CD8-positive, alpha-beta memory T cell (primary cell): ENCODE measurements at places on chromosomes 2 and 18.

DNA sequence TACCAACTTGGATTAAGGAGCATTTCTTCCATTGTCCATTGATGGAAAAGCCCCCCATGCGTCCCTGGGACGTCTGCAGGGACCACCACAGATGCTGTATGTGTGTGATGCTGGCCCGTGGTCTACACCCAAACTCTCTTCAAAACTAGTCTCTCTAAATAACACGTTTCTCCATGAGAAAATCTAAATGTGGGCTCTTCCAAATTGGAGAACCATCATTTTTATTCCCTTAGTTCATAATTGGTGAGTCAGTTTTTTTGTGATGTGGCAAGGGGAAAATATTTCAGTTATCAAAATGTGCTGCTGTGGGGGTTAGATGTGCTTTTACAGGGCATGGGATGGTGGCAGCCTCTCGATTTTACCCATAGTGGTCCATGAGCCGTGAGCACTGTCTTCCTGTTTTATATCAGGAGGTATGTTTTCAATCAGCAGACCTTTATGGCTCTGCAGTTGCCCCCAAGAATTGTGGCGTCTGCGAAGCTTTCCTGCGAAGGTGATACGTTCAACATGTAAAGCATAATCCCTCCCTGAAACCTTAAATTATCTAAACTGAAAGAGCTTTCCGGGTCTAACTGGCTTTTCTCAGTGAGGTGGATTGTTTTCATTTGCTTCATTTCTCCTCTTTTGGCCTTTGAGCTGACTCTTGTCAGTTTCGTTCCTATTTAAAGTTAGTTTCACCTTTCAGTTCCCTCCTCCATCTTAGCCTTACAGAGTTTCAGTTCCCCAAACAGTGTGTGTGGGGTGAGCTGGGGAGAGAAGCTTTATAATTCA is 78.4 kb downstream of the SETBP1 start:
- DNase-seq, result no peak

GRCh38 chr18:70216788-70217187 is 11.3 kb upstream of the RTTN start:
- no peak for DNase-seq

- DNase-seq, result no peak
Observed at GRCh38 chr2:38129481-38129880, 53.5 kb upstream of the CYP1B1 start.

DNA sequence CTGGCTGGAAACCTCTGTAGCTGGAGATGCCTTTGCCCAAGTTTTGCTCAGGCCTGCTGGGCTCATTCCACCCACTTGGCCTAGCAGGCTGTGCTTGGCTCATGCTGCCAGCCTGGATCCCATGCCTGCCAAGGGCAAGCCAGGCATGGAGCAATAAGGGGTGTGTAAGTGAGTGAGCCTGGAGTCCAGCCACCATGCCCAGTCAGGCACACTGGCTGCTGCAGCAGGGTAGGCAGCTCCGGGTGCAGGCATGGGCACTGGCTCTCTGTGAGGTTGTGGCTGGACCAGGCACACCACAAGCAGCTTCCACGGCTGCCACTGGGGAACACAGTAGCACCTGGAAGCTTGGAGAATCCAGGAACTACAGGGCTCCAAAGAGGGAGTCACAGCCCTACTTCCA is 147.7 kb upstream of the HS6ST1 start:
- DNase-seq, result no peak

- no peak for DNase-seq
Observed at GRCh38 chr18:46072959-46073358, 899 bp upstream of the PSTPIP2 start.

DNA sequence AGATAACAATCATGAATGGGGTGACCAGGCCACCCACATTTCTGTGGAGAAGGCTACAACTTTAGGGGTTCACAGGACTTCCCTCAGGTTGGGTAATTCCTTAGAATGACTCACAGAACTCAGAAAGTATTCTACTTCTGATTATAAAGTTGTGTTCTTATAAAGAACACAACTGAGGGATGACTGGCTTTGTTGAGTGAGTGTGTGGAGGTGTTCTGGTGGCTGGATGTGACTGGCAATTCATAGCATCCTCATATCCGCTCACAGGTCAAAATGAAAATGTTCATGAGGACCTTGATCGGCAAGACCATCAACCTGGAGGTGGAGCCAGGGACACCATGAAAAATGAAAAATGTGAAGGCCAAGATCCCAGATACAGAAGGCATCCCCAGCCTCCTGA is 143.3 kb upstream of the CAB39 start:
- no peak for DNase-seq

GRCh38 chr2:187377340-187377739 is 70.7 kb downstream of the CALCRL start:
- DNase-seq, result no peak

GRCh38 chr2:30509716-30510115 is 62.7 kb downstream of the LCLAT1 start:
- DNase-seq, result no peak

- no peak for DNase-seq
Observed at GRCh38 chr18:10153924-10154752, 240.3 kb downstream of the VAPA start.

DNA sequence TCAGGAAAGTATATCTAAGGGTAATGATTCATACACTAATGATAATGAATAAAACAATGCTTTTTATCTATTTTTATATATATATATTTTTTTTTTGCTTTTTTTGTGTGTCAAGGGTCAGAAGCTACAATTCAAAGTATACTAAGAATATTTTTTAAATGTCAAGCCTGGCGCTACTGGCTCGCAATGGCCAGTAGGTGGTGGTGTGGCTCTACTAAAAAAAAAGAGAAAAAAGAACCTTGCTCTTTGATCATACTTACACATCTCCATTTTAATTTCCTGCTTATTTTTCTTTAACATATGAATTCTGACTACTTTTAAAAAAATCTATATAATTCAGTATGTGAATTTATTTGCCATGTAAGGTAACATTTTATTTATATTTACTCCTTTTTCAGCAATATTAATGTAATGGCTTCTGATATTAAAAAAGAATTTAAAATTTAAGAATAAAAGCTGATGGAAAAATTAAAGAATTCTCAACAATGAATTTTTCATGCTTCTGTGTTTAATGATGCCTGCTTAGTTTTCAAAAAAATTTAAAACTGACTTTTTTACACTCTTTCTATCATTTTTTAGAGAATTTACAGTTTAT is 232.9 kb downstream of the GULP1 start:
- DNase-seq, result no peak

- DNase-seq, result no peak
Observed at GRCh38 chr2:107757223-107757622, 69.5 kb upstream of the RGPD4 start.

- no peak for DNase-seq
Observed at GRCh38 chr2:71426721-71427120, 26.6 kb upstream of the DYSF start.

DNA sequence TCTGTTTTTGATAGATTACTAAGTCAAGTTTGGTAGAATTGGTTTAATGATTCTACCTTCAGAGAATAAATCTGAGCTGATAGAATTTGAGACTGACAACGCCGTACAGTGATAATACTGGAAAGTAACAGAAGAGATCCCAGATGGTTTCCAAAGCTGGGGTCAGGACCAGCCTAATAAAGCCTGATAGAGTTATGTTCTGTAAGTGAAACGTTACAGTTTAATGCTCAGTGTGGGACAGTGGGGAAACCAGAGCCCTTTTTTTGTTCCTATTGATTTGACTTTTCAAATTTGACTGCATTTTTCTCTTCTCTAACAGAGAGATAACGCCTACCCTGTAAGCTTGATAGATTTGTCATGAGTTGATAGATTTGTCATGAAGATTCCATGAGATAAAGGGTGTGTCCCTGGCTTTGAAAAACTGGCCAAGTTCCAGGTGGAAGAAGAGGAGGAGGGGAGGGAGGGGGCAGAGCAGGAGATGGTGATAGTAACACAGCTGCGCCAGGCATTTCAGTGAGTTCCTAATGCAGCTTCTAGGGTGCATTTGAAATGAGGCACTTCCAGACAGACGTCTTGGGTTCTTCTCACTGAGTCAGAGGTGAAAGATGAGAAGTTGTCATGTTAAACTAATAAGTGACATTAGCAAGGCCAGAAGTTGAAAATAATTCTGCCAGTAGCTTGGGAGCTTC is 65.1 kb downstream of the CERS6 start:
- no peak for DNase-seq

GRCh38 chr2:43634604-43635306 is 2.3 kb upstream of the PLEKHH2 start:
- DNase-seq, result no peak

- no peak for DNase-seq
Observed at GRCh38 chr2:11480859-11481258, 14.9 kb upstream of the E2F6 start.

DNA sequence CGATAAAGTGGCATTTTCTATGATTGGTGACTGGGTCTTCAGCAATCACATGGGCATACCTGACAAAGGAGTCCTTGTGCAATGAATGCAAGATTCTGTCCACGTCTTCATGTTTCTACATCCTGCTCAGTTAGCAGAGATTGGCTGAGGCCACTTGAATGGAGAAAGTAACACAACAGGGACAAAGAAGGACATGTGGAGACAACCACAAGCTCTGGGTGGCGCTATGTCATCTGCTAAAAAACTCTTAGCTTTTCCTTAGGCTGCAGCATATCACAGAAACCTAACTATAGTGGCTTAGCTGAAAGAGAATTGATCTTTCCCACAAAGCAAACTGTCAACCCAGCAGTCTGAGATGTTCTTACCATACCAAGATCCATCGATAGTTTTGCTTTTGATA is 1109.7 kb downstream of the SOCS6 start:
- DNase-seq, result no peak

DNA sequence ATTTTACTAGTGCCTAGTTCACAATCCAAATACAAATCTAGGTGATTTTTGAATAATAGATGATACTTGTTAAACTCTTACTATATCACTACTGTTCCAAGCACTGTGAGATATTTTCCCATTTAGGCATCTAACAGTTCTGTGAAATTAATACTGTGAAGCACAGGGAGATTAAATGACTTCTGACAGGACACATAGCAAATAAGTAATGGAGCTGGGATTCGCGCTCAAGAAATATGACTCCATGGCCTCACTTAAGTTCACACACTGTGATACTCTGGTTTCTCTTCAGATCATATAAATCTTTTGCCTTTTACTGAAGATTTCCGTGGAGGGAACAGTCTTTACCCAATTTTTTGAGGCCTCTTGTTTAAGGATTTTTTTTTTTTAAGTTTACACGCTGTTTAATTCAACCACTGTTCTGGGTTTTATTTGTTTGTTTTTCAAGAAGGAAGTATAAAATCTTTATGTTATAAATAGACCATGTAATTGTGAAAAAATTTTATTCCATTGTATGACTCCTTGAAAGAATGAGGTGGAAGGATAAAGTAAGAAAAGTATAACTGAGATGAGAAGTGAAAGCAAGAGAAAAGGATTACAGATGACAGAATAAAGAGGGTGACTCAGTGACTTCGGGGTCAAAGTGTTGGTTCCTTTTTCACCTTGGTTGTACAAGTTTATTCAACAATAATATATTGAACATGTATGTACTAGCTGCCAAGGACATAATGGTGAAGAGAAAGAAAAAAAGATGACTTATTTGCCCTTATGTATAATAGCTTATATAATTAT is 30.2 kb downstream of the RBM45 start:
- DNase-seq, result no peak

DNA sequence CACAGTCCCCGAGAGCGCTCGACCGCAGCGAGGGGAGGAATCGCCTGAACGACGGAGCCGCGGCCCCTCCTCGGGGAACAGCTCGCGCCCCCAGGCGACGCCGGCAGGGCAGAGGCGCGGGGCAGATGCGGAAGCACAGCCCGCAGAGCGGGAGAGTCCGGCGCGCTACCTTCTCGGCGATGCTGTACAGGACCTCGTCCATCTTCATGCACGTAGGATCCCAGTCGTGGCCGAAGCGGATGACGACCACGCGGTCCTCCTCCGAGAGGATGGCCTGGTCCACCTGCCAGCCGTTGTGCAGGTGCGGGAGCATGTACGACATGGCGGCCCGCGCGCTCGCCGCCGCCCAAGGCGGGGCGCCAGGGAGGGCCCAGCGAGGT is 302 bp downstream of the TXNL4A start:
- peak; percentile 69 for DNase-seq

GRCh38 chr18:3046216-3046808 is 33.4 kb upstream of the LPIN2 start:
- no peak for DNase-seq

- no peak for DNase-seq
Observed at GRCh38 chr2:33363325-33364298, 112.8 kb upstream of the RASGRP3 start.

DNA sequence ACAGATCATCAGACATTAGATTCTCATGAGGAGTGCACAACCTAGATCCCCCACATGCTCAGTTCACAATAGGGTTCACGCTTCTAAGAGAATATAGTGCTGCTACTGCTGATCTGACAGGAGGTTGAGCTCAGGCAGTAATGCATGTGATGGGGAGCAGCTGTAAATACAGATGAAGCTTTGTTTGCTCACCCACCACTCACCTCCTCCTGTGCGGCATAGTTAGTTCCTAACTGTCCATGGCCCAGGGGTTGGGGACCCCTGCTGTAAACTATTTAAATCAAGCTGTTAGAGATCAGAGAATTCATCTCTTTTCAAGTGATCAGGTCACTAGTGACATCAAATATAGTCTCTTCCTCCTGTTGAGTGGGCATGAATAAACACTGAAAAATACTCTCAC is 88.8 kb upstream of the ACVR2A start:
- no peak for DNase-seq

- no peak for DNase-seq
Observed at GRCh38 chr2:104658144-104658835, 195.6 kb upstream of the POU3F3 start.

DNA sequence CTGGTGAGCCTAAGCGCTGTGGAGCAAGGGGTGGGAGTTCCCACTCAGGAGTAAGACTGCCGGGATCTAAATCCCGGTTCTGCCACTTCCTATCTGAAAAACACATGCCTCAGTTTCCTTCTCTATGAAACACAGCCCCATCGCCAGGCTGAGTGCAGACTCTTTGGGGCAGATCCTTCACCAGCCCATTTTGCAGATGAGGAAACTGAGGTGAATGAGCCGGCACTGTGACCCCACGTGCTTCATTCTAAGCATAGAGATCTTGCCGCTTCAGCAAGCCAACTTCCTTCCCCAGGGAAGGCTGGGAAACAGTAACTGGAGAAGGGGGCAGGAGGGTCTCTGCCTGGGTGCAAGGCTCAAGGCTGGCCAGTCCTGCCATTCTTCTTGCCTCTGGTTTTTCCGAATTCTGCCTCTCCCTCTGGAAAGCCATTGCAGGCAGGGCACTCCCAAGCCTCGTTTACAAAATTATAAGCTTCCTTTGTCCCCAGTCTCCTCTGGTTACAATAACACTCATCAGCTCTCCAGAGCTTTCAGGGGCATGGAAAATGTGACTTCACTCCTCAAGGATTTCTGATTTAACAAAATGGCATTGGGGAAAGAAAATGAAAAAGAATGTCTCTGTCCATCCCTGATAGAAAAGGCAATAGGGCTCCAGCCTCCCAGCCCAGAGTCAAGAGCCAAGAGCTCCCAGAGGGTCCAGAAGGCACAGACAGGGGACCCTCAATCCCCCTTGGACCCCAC is 249.2 kb downstream of the TNS1 start:
- DNase-seq, result no peak

DNA sequence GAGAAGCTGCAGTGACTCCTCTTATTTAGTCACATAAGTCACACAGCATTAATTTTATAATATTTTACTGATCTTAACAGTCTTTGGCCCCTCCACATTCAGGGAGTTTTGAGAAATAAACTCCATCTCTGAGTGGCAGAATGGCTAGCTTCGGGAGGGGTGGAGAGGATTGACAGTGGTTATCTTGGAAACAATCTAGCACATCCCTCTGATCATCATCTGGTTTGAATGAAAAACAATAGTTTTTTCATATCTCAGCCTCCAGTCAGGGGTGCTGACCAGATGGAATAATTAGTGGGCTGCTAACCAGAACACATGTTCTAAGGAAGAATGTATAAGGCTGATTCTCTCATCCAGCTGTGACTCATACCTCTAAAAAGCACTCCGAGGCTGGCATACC is 477.5 kb downstream of the DPP10 start:
- DNase-seq, result no peak
